Activated naive CD4-positive, alpha-beta T cell (primary cell): ENCODE measurements at places on chromosomes 6 and 20.

- DNase-seq, result no peak
Measured at GRCh38 chr6:20877008-20877937, 343.0 kb downstream of the CDKAL1 start.

DNA sequence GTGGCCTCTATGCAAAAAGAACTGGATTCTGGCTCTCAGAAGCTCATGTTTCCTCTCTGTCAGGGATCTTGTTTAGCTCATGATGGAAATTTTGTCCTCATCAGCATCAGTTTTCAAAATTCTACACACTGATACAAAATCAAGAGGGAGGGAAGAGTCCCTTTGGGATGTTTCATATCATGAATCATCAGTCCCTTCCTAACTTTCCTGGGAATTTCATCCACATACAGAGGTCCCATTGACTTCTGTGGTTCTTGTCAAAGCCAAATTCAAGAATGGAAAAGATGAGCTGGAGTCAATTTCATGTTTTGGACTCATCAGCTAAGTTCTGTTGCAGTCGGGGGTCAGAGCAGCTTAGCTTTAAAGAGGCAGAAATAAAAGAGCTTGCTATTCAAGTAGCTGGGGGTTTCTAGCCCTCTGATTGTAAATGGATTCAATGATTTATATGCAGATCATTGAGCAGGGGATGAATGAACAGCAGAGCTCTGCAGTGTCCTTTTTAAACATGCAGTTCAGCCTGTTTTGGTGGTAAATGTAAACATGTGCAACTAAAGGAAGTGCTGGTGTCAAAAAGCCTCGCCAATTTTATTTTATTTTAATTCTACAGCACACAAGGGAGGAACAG, 21.3 kb upstream of the TMEM14A start:
- DNase-seq, result no peak

GRCh38 chr6:32317541-32317940, 54.2 kb downstream of the TSBP1 start:
- no peak for DNase-seq

DNA sequence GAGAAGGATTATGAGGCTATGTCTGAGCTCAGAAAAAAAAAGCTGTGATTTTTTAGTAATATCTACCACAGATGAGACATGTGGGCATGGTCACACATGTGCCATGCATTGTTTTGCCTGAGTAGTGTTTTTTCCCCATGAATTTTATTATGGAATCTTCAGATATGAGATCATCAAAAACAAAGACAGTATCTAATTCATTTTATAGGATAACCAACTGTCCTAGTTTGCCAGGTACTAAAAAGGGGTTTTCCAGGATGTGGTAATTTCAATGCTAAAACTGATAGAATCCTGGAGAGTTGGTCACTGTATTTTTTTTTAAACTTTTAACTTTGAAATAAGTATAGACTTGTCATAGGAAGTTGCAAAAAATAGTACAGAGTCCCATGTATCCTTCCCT, 127.4 kb upstream of the MAP3K7 start:
- no peak for DNase-seq

DNA sequence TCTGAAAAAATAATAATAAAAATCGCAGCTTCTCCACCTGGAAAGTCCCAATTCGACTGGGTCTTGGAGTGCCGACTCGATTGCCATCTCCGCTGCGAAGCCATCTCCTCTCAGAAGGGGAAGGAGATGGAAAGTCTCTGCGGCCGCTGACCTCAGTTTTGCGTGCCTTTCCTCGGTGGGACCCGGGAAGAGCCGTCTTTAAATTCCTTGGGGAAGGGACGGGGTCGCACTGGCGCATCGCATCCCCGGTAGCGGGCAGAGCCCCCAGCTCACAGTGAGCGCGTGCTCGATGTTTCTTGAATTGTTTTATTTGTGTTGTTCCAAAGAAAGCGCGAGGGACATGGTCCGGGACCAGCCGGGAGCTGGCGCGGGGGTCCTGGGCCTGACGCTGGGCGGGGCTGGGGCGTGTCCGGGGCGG, 270 bp upstream of the TIAM2 start:
- no peak for DNase-seq

GRCh38 chr6:89506716-89507617, 74.0 kb downstream of the ANKRD6 start:
- no peak for DNase-seq

DNA sequence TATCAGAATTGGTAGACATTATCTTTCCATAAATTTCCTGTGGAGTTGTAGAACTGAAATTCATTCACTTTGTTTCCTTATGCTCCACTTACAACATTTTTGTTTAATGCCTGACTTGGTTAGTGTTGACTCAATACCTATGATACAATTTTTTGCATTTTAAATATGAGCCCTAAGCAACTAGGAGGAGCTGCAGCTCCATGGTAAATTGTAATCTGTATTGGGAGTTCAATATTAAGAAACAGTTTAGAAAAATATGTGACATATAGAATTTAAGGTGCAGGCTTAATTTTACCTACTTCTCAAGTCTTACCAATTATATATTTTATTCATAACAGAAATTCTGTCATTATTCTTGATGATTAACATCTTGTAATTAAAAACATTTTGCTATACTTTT, 868.3 kb downstream of the EYS start:
- DNase-seq, result no peak

GRCh38 chr6:84825461-84825860, 61.1 kb upstream of the TBX18 start:
- no peak for DNase-seq

- DNase-seq, result no peak
Measured at GRCh38 chr6:9515633-9516606, 899.0 kb downstream of the TFAP2A start.

- no peak for DNase-seq
Measured at GRCh38 chr6:112439010-112439409, 91.9 kb downstream of the RFPL4B start.

- DNase-seq, result no peak
Measured at GRCh38 chr20:58177799-58178198, 50.7 kb downstream of the ANKRD60 start.

DNA sequence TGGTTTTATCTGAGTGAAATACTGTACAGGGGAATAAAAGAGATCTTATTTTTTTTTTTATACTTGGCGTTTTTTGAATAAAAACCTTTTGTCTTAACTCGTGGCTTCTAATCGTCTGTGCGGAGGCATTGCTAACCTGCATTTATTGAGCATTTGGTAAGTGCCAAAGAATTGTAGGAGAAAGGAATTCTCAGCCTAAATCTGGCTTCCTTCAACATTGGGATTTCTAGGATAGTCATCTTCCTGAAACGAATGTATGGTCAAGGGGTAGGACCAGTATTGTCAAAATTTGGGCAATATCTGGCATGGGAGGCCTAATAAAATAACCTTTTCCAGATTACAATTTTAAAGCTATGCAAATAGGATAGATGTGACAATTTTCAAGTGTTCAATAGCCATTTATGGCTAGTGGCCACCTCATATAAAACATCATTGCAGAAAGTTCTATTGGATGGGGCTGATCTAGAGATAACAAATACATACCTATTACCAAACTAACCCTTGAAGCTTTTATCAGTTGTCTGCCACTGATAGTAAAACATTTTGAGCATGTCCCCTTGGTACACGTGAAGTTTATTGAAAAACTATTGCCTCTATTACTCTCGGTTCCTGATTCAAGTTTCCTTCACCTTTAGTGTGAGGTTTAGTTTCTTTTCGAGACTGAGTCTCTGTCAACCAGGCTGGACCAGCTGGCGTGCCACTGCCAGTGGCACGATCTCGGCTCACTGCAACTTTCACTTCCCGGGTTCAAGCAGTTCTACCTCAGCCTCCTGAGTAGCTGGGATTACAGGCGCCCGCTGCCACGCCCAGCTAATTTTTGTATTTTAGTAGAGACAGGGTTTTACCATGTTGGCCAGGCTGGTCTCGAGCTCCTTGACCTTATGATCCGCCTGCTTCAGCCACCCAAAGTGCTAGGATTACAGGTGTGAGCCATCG, 5.6 kb downstream of the PIM1 start:
- no peak for DNase-seq

- DNase-seq, result no peak
Measured at GRCh38 chr6:68368845-68369244, 266.2 kb upstream of the ADGRB3 start.

DNA sequence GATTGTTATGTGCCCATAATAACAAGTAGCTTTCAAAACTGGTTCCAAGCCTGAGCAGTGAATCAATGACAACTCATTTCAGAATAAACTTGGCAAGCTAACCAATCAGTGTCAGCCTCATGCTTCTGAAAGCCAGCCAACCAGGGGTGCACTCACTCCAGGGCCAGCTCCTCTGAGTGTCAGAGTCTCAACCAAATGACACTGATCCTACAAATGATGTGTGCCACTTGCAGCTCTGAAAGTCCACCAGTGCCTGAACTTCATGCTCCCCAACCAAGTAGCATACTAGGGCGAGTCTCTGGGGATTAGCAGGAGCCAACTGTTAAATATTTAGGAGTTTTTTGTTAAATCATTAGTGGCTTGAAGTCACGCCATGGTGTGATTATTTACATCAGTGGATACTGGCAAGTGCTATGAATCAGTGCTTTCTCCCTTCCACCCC, 4.5 kb downstream of the IYD start:
- DNase-seq, result no peak

GRCh38 chr6:112189494-112189893, 64.9 kb downstream of the LAMA4 start:
- DNase-seq, result no peak

DNA sequence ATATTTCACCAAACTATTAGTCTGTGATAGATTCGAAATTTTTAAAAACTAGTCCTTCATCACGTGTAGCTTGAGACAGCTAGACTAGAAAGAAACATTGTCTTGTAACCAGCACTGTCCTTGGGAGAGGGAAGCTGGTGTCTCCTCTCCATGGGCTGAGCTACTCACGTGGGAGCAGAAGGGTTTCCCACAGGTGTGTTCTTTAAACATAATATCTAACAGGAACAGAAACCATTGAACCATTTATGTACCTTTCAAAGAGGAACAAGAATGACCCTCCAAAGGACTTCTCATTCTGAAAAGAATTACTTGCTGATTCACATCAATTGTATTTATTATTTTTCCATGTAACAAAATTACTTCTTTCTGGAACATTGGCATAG, 72.4 kb upstream of the SYNJ2 start:
- DNase-seq, result no peak

GRCh38 chr6:78911218-78911940, 44.0 kb downstream of the IRAK1BP1 start:
- DNase-seq, result no peak

DNA sequence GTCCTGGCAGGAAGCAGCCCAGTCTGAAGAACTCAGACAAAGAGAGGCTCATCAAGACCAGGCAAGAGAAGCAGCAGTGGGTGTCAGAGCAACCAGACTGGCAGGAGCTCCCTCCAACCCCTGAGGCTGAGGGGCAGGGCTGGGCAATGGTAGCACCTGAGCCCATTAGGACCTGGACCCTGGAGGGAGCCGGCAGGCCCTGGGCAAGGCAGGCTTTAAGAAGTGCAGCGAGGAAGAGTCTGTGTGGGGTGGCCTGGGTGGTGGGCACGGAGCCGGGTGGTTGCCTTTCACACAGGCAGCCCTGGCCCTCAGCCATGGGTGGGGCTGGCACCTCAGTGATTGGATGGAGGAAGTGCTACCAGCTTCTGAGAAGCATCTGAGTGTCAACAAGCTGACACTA, 33.1 kb upstream of the IRF4 start:
- no peak for DNase-seq

- no peak for DNase-seq
Measured at GRCh38 chr6:159079367-159079766, 34.6 kb upstream of the TAGAP start.

- DNase-seq, result no peak
Measured at GRCh38 chr20:5665417-5665816, 84.8 kb upstream of the SHLD1 start.

DNA sequence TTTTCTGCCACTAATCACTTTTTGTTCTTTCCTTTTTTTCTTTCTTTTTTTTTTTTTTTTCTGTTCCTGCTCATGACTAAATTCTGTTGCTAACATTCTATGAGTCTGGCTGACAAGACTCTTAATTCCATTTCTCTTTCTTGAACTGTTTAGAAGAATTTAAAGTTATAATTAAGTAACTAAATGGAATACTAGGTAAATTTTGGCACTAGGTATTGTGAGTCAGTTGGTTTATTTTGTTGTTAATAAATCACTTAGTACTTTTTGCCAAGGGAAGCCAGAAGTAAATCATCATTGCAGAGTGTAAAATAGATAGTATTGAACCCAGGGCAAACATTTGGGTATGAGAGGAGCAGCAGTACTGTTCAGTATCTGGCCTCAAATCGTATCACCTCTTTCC, 42.0 kb upstream of the PRDM1 start:
- no peak for DNase-seq

DNA sequence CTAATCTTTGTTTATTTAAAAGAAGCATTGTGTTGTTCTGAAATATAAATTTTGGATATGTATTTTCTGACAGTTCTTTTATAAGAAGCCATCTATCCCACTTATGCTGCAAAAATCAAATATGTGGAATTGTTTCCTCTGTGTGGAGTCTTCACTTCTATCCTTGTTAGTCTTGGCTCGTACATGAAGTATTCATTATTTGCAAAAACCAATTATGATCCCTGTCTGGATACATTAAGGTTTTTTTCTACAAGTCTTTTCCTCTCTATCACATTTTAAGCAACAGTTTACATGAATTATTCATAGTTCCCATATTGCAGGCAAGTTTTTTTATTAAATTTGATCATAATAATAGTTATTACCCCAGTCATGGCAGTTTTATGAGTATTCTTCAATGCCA, 490.8 kb upstream of the GJE1 start:
- DNase-seq, result no peak

- DNase-seq, result no peak
Measured at GRCh38 chr6:64803470-64804166, 903.4 kb downstream of the EYS start.
